ENCODE measurements at places on chromosomes 4 and X.

DNA sequence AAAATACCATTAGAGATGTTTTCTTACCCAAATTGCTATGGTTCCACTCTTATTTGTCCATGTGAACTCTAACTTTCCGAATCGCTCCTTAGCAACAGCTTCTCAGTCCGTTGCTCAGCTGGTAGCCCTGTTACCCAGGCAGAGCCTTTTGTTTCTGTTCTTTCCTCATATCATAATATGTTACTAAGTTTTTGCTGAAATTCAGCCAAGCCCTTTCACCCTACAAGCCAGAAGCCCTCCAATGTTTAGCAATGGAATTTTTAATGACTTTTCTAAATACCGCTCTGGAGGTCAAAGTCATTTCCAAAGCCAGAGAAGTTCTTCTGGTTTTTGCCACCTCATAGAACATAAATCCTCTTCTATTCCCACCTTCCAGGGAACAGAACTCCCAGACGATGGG lies 1029.5 kb downstream of the C4orf33 start:
- DNase-seq = no peak

- no peak for DNase-seq
Observed at GRCh38 chr4:1868912-1869311, 2.3 kb upstream of the NSD2 start.

DNA sequence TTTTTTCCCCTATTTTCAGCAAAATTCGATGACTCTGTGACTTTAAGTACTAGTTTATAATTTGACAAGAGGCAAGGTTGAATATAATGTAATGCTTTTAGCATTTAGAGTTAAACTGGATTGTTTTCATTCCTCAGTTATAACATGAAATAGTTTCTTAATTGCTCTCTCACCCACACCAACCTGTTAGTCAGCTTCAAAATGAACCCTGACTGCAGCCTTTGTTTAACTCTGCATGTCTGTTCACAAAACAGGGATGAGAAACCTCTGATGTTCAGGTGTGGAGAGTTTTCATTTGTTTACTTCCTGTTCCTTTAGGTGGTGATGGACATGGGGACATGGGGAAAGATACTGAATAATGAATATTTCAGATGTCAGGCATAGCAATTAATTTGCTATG lies 49.9 kb upstream of the MND1 start:
- DNase-seq = peak; percentile 10

- no peak for DNase-seq
Observed at GRCh38 chr4:125765941-125766340, 451.2 kb downstream of the FAT4 start.

- DNase-seq = no peak
Observed at GRCh38 chr4:54185044-54185780, 43.9 kb upstream of the PDGFRA start.

DNA sequence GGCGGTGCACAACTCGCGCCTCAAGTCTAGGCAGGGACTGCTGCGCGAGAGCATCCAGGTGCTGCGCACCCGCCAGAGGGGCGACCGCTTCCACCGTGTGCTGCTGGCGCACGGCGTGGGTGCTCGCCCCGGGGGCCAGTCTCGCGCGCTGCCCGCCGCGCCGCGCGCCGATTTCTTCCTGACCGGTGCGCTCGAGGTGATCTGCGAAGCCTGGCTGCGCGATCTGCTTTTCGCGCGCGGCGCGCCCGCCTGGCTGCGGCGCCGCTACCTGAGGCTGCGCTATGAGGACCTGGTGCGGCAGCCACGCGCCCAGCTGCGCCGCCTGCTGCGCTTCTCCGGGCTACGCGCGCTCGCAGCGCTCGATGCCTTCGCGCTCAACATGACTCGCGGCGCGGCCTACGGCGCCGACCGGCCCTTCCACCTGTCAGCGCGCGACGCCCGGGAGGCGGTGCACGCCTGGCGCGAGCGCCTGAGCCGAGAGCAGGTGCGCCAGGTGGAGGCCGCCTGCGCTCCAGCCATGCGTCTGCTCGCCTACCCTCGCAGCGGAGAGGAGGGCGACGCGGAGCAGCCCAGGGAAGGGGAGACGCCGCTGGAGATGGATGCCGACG lies 1.3 kb downstream of the CHST7 start:
- no peak for DNase-seq

DNA sequence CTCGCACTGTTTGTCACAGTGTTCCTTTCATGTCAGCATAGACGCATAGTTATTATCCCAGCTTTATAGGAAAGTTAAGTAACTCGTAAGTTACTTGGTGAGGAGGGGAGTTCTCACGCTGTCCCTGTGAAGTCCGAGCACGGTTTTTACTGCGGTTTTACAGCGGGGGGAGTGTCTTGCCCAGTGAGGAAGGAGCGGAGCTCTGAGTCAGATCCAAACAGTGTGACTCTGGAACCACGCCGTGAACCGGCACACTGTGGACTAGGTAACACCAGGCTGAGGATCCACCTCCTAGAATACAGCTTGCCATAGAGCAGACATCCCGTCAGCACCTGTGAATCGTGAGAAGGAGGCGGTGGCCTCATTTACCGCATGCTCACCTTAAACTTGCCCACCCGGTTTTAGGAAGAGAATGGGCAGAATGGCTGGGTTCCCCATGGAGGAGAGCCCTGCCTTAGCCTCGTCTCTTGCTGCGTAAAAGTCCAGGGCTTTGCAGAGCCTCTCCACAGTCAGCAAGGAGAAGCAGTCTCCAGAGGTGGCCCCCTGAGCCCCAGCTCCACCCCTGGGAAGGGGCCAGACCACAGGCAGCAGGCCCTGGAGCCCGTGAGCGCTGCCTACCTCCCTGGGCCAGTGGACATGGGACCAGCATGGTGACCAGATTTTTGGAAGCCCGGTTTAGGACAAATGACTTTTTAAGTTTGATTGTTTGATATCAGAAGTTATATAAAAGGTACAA lies 40.2 kb upstream of the HGFAC start:
- no peak for DNase-seq

DNA sequence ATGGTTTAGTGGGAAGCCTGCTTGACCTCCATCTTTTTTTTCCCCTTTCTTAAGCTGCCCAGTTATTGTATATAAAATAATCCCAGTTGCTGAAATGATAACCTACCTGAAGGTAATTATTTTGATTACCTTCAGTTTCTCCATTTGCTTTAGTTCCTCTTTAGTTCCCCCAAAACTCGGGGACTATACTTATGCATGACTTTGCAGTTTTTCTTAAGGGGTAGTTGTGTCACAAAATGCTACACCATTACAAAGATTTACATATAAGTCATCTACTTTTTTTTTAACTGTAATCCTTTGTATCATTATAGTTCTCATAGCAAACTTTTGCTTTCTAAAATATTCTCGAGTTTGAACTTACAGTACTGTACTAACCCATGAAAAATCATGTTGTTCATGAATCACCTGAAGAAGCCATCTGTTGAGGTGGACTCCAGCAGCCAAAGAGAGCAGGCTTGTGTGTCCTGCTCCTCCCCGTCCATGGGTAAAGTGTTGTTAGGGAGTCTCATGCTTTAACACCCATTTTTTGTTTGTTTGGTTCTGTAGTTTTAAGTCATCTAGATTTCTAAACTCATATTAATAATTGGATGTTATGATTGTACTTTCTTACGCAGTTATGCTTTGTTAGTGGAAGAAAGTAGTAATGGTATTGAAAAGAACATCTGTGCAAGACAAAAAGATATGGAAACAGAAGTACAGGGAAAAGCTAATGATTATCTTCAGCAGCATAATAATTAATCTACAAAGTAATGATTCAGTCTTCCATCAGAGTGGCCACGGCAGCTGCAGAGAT lies 34.6 kb downstream of the HADH start:
- DNase-seq = peak; percentile 59

GRCh38 chr4:130147641-130148040 lies 1051.7 kb downstream of the C4orf33 start:
- no peak for DNase-seq

GRCh38 chr4:164768516-164768915 lies 14.6 kb downstream of the SMIM31 start:
- peak; percentile 19 for DNase-seq

- no peak for DNase-seq
Observed at GRCh38 chrX:24025741-24026403, 1.1 kb downstream of the KLHL15 start.

DNA sequence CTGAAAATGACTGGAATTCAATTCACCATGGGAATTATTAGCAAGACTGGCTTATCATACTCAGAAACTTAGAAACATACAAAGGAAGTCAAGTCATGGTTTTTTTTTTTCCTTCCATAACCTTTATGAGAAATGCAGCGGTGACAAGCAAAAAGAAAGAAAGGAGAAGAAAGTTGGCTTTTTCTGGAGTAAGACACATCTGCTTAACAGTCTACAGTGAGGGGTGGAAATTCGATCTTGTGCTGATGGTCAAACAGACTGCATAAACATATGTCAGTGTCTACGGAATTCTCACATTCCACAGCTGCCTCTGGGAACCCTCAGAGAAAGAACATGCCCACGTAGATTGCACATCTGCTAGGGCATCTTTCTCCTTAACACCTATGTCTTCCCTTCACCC lies 54.6 kb downstream of the PROM1 start:
- peak; percentile 36 for DNase-seq
